Activated CD4-positive, alpha-beta T cell treated with anti-CD3 and anti-CD28 coated beads for 4 hours (primary cell): ENCODE measurements at places on chromosomes 2 and 18.

DNA sequence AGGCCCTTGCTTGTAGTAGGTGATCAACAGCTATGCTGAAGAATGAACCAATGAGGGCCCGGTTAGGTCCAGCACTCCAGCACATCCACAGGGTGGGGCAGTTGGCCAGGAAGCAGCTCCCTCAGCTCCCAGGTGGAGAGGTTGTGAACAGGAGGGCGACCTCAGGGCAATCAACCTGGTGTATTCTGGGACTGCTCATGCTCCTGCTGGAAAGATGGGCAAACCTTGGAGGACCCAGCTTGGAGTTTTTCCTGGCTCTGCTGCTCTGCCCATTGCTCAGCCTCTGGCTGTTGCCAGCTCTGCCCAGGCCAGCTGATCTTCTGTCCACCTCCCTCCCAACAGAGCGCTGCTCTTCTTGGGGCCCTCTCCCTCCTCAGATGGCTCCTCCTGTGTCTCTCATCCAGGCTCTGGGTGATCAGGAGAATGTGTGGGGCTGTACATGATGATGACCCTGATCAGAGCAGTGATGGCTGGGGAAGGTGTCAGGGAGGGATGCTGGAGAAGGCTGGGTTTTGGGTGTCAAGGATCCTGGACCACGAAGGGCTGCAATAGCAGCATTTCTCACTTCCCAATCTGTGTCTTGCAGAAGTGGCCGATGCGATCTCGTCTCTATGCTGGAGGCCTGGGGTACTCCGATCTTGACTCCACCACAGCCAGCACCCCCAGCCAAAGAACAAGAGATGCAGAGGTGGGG is 3.4 kb downstream of the TCF23 start:
- DNase-seq, result no peak

DNA sequence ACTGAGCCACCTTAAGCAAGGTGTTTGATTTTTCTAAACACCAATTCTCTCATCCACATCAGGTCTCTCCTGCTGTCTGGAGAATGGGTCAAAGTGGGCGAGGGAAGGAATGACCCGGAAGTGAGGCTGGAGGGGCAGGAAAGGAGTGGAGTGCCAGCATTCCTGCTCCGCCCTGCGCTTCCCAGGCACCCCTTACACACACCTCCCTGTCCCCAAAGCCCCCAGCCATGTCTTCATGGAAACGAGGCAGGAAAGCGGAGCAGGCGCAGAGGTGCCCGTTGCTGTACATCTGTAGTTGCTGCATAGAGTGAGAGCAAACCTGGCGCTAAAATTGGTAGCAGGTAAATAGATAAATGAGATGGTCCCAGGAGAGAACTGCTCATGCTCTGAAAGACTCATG is 27.2 kb upstream of the NT5DC4 start:
- DNase-seq, result no peak

- DNase-seq, result no peak
Measured at GRCh38 chr2:68200157-68200787, 42.6 kb downstream of the PNO1 start.

DNA sequence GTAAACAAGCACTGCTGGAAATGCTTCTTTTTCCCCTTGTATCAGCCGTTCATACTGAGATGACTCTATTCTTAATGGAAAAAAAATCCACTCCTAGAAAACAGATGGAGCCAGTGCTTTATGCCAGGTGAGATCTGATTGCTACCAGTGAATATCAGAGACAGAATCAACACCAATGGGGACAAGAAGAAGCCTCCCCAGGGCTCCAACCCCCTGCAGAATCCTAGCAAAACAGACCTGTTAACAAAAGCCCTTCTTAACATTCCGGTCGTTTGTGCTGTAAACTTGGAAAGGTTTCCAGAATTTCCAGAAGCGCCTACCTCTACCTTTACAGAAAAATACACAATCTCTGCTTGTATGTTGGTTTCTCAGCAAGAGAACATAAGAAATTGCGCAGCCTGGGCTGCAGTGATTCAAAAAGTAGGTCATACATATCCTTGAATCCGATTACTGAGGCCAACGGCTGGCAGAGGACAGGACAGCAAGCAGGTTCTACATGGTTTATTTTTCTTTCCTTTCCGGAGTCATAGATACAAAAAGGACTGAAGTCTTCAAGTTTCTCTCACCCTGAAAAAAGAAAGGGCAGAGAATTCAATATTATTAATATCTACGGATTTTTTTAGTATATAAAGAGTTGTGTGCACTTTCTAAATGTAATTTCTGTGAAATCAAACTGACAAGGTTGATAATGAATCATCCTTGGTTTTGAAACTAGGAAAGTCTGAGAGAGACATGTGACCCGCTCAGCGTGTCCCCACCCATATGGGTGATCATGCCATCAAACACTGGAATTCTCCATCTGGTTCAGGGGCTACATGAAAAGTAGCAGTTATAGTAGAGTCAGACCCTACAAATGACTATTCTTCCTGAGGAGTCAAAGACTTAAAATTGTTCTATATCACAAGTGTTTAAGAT is 266.7 kb upstream of the MGAT5 start:
- DNase-seq, result no peak

DNA sequence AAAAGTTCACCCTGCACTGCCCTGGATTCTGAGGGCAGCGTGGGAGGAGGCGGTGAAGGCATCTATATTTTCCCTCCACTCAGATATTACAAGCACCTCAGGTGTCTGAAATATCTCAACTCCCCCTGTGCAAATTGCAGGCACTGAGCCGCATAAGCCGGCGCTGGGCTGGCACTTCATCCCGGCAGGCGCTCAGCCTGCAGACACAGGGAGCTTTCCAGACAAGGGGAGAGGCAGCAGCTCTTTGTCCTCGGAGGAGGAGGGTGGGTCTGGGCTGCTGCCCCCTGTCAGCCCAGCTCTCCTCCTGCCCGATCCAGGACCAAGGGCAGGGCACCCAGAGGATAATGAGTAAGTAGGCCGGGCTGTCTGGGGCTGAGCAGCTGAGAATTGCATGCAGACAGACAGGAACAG is 189.3 kb upstream of the MYT1L start:
- no peak for DNase-seq

DNA sequence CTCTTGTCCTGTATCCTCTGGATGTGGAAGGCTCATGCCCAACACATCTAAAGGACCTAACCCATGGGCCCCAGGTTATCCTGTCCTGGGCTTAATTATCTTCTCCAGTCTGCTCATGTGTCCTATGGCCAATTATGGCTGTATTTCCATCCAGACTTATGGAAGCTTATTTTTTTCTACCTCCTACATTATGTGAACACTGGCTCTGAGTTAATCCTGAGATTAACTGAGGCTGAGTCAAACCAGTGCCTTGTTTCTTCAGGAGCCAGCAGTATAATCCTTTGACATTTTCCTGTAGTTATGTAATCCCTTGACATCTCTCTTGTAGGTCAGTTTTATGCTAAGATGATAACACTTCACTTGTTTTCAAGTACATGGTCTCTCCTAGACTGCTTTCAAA is 213.6 kb downstream of the PMAIP1 start:
- no peak for DNase-seq

GRCh38 chr2:191243154-191243553 is 2.0 kb upstream of the MYO1B start:
- no peak for DNase-seq

- no peak for DNase-seq
Measured at GRCh38 chr18:57121542-57122112, 25.3 kb upstream of the BOD1L2 start.

DNA sequence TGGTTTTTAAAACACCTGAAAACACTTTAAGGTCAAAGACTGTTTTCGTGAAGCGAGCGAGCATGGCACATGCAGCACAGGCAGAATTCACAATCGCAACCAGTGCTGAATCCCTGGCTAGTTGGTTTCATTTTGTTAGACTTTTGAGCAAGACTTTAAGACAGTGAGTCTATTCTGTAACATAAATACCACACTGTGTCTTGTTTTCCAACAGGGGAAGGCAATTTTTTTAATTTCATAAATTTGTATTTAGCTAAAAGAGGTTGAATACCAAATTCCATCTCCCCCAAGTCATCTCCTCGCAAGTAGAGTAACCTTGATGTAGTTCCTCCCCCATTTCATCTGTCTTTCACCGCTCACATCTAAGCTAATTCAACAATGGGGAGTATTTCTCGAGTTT is 1.4 kb downstream of the CERKL start:
- DNase-seq, result no peak

DNA sequence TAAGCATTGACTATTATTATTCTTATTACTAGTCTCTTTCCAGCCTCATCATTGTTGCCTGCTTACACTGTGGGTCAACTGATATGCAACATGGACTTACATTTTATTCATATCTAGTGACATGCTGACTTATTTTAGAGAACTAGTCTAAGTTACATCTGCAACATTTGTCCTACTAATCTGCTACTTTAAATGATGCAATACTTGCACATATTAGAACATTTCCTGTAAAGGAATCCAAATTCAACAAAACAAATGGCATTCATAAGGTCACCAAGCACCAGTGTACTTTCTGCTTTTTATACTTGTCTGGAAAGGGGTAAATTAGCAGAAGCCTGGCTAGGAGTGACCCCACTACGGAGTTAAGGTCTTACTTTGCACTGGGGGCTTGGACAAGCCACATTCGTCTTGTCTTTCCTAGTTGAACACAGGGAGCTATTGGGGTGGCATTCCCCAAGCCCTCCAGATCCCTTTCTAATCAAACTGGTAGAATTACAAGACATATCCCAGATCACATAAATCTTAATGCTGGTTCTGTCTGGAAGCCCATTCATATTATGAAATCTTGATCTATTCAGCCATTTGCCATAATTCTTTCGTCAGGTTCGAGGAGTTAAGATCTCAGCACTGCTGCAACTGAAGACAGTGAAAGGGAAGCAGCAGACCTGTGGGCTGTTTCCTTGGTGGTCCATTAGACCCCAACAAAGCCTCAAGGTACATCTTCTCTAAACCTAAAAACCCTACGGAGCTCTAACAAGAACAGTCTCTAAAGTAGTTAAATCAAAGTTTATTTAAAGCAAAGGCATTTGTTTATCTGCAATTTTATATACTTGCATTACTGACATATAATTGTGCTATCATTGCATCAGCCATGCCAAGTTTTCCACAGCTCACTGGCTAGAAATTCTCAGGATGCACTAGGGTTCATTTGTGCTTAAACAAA is 49.9 kb upstream of the RTN4 start:
- no peak for DNase-seq

- DNase-seq, result no peak
Measured at GRCh38 chr2:238527565-238527964, 100.8 kb downstream of the ASB1 start.

DNA sequence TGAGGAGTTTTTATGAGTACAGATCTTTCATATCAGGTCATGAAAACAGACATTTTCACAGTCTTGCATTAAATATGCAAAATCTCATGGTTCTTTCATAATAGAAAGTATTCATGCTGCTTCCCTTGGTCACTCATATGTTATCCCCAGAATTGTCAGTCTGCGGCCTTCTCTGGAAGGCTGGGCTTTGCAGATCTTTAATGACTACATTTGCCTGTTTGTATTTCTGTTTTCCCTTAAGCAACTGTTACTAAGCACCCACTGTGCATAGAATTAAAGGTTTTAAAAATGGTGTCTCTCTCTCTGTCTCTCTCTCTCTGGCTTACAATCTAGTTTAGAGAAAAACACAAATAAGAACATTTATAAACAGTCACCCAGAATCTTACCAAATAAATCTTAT is 456.3 kb downstream of the RIT2 start:
- DNase-seq, result no peak

GRCh38 chr2:62461707-62462106 is 44.3 kb downstream of the TMEM17 start:
- no peak for DNase-seq

- DNase-seq, result no peak
Measured at GRCh38 chr2:47302308-47302707, 100.6 kb upstream of the MSH2 start.

GRCh38 chr2:113240915-113241911 is 37.5 kb downstream of the PAX8 start:
- DNase-seq, result peak; percentile 40

GRCh38 chr18:46738491-46738890 is 18.4 kb downstream of the ST8SIA5 start:
- no peak for DNase-seq

GRCh38 chr2:111071600-111072171 is 49.0 kb upstream of the BCL2L11 start:
- no peak for DNase-seq

GRCh38 chr2:179106676-179107428 is 56.9 kb upstream of the CCDC141 start:
- DNase-seq, result no peak

- DNase-seq, result no peak
Measured at GRCh38 chr2:97911206-97911921, 84.4 kb downstream of the TMEM131 start.

- no peak for DNase-seq
Measured at GRCh38 chr2:128324008-128324896, 5.6 kb upstream of the HS6ST1 start.

DNA sequence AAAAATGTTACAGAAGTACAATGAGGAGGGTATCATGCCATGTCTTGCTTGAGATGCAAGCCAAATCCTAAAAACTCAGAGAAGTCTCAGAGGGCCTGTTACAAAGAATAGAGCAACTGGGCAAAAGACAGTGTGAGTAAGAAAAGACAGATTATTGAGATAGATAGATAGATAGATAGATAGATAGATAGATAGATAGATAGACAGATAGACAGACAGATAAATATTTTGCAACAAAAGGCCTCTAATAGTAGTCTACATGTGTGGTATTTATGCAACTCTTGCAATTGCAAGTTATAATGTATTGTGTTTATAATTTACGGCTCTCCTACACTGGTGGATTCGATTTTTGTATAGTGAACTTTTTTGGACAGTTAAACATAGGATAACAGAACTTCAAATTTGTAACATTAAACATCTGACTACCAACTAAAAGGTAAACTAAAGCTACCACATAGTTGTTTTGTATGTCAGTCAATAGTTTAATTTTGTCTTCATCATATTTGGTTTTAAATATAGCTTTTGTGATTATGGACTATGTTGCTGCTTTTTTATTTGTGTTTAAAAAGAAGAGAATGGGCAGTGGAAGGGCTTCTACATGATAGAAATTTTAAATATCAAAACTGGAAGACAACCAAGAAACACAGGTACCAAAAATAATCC is 740.7 kb upstream of the LRRTM4 start:
- no peak for DNase-seq

DNA sequence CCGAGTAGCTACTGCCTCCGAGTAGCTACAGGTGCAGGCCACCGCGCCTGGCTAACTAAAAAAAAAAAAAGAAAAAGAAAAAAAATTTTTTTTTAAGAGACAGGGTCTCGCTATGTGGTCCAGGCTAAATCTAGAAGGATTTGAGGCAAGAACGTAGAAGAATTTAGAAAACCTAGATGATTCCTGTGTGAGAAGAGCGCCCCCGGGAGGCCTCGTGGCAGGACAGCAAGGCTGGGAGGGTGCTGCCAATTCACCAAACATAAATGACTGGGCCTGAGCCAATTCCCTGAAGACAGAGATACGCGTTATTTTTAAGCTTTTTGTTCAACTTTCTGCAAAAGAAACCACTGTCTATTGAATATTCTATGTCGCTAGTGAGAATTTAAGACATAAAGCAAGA is 90.1 kb upstream of the TGFA start:
- DNase-seq, result no peak
